ENCODE measurements at places on chromosomes 2 and 18.

- DNase-seq: no peak
Measured at GRCh38 chr18:79361766-79362522, 33.8 kb upstream of the NFATC1 start.

- peak; percentile 0 for DNase-seq
Measured at GRCh38 chr18:59141294-59142068, 1.8 kb downstream of the SEC11C start.

DNA sequence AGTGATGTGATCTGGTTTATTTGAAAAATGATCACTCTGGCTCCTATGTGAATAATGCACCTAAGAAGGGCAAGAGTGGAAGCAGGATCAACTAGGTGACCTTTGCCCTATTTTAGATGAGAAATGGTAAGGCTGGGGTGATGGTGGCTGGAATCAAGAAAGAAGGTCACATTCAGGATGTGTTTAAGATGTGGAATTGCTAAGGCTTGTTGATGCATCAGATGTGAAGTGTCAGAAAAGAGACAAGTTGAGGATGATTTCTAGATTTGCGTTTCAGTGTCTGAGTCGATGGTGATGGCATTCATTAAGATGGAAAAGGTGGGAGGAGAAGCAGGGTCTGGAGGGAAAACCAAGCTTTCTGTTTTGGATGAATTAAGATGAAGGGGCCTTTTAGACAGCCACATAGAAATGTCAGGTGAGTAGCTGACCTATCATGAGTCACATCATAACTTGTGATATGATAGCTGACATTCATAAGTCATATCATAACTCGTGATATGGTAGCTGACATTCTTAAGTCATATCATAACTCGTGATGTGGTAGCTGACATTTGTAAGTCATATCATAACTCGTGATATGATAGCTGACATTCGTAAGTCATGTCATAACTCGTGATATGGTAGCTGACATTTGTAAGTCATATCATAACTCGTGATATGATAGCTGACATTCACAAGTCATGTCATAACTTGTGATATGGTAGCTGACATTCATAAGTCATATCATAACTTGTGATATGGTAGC lies 101.2 kb upstream of the SEC11C start:
- DNase-seq: no peak

DNA sequence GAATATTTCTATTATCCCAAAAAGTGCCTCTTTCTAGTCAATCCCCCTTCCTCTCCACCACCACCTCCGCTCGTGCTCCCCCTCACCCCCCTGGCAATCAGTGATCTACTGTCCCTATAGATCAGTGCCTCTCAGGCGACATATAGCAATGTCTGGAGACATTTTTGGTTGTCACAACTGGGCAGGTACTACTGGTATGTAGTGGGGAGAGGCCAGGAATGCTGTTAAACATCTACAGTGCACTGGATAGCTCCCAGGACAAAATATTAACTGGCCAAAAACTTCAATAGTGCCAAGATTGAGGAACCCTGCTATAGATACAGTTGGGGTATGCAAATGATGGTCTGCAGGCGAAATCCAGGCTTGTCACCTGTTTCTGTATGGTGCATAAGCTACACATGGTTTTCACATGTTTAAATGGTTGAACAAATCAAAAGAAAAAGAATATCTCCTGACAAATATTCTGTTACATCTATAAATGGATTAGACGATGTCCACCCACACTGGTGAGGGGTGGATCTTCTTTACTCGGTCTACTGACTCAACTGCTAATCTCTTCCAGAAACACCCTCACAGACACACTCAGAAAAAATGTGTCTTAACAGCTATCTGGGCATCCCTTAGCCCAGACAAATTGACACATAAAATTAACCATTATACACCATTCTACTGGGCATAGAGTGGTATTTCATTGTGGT lies 25.5 kb downstream of the DPYSL5 start:
- no peak for DNase-seq

DNA sequence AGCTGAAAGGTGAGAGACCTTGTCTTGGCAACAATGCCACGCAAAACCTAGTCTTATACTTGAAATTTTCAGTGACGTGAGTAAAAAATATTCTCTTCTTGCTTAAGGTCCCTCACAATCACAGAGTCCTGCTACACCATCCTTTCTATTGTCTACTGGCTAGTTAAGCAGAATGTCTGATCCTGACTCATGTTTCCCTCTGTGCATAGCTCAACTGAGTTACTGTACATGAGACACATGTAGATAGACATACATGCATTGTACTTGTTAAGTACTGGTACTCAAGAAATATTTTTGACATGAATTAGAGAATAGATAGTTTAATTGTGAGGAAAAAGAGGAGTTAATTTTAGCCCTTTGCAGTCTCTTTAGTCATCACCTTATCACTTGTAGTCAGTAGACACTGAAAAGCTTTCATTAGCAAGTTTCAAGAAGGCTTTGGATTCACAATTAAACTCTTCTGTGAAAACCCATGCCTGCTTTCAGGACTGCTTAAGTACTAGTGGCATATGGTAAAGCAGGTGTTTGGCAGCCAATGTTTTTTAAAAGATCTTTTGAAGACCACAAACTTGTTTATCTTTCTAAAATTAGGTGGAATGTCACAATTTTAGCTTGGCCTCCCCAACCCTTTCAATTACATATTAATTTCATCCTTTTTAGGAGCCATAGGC lies 158.7 kb upstream of the CCDC150 start:
- no peak for DNase-seq
